ENCODE measurements at places on chromosomes 4 and X.

DNA sequence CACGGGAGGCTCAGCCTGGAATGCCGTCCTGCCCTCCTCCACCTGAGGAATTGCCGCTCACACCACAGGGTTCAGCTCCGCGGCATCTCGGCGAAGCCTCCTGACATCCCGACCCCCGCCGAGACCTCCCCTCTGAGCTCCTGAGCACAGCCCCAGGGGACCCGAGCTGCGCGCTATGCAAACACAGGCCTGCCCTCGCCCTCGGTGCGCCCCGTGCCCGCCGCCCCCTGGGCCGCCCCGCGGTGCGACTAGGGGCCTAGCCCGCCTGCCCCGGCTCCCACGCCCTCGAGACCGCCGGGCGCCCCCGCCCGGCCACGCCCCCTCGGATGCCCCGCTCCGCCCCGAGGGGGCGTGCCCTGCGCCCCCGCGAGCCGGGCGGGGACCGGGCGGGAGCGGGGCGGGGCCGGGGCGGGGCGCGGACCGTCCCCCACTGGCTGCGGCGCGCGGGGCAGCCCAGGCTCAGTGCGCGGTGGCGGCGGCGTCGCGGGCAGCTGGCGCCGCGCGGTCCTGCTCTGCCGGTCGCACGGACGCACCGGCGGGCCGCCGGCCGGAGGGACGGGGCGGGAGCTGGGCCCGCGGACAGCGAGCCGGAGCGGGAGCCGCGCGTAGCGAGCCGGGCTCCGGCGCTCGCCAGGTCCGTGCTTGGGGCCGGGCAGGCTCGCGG, at the start of gene FGFR3:
TSS of gene FGFR3 (plus strand) at position 462 of the 664 bp plus-strand sequence. CDS start 642 bp downstream, outside the sequence.
- DNase-seq, result no peak

- no peak for DNase-seq
These were observed 156.4 kb downstream of the TSPAN5 start for GRCh38 chr4:98502031-98502430.

DNA sequence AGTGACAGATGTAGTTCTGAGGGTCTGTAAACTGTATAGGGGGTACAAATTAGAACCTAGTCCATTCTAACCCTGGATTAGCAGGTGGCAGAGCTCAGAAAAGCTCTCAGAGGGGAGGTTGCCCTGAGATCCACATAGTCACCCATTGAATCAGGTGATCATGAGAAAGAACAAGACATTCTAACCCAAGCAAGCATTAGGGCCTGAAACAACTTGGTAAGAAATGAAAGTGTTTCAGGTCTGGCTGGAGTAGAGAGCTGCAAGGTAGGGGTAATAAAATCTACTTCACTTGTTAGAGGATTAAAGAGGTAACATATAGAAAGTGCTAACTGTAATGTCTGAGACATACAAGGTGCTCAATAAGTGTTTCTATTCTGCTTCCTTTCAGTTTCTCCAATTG, 8.8 kb upstream of the BMP2K start:
- DNase-seq, result no peak

- no peak for DNase-seq
These were observed 11.3 kb downstream of the FAM241A start for GRCh38 chr4:112156553-112156952.

DNA sequence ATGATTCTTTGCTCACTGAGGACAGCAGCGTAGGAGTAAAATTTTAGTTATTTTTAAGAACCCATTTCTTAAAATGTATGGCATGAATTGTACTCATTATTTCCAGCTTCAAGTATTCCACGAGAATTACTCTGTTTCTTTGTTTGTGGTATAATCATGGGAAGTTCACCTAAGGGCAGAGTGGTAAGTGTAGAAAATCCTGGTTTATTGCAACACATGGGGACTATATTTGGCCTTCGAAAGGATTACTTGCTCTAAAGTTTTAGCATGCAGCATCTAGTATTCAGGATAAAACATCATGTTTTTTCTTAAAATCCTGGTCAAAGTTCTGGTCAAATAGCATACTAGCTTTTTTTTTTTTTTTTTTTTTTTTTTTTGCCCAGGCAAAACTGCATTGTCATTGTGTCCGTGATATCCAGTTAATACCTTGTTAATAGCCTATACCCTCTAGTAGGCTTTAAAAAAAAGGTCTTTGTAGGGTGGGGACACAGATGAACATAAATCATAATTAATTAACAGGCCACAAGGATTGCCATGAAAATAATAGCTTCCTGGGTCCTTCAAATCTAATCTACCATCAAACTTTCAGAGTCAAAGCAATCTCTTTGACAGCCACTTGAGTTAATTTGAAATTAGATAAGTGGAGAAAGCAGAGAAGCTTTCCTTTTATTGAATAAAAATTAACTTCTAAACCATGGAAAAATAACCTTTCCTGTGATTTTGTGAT, 44.6 kb upstream of the VEGFC start:
- no peak for DNase-seq

GRCh38 chrX:130171446-130172126, at the start of gene RAB33A:
Gene RAB33A (plus strand): TSS chrX:130171962. CDS start chrX:130172063, 101 bp downstream.
- no peak for DNase-seq

GRCh38 chrX:39324233-39324930, 523.1 kb downstream of the MID1IP1 start:
- DNase-seq, result no peak

- DNase-seq, result no peak
These were observed 141.3 kb upstream of the FTHL17 start for GRCh38 chrX:31212856-31213748.

DNA sequence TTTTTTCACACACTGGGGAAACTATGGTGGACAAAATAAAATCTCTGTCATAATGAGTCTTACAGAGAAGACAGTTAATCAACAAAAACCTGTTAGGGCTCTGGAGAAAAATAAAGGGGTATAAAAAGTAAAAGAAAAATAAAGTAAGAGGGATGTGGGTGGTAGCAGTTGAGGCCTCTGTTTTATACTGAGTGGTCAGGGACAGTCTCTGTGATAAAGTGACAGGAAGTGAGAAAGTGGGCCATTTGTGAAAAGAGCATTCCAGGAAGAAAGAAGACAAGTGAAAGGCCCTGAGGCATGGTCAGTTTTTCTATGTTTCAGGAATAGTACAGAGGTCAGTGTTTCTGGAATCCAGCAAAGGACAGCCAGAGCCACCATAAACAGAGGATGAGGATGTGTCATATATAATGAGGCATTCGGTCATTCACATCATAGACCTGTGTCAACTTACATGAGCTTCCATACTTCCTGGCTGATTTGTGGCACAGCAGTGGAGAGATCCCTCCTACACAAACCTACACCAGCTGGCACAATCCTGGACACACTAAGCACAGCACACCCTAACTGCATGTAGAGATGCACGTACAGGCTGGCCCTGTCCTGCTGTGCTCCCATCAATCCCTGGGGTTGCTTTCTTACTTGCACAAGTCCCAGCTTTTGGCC, 64.4 kb upstream of the NAP1L5 start:
- no peak for DNase-seq

GRCh38 chr4:66964467-66964866, 580.8 kb downstream of the CENPC start:
- no peak for DNase-seq

- DNase-seq, result peak; percentile 40
These were observed 14.7 kb downstream of the NDP start for GRCh38 chrX:43958529-43958928.

GRCh38 chr4:13548059-13548983, 4.0 kb upstream of the NKX3-2 start:
- no peak for DNase-seq

- DNase-seq, result no peak
These were observed 78.6 kb downstream of the CLCN5 start for GRCh38 chrX:50000937-50001542.

DNA sequence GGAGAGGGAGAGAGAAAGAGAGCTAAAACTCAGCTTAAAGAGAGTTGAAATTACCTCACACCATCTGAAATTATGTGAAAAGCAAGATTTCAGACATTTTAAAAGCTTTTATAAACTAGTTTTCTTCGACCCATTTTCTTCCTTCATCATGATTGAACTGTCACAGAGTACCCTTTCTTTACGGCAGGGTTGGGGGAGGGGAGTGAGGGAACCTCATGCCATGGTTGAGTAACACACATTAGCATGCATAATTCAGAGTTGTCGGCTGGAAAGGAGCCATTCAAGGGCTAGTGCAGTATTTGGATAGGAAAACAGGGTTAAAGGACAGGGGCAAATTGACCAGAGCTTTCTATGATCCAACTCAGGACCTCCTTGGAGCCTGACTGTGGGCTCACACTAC, 46.2 kb downstream of the PCDH19 start:
- no peak for DNase-seq

GRCh38 chr4:152900395-152900794, 35.7 kb upstream of the FHDC1 start:
- DNase-seq, result no peak

- DNase-seq, result no peak
These were observed 103.3 kb downstream of the DCLK2 start for GRCh38 chr4:150181536-150181935.

DNA sequence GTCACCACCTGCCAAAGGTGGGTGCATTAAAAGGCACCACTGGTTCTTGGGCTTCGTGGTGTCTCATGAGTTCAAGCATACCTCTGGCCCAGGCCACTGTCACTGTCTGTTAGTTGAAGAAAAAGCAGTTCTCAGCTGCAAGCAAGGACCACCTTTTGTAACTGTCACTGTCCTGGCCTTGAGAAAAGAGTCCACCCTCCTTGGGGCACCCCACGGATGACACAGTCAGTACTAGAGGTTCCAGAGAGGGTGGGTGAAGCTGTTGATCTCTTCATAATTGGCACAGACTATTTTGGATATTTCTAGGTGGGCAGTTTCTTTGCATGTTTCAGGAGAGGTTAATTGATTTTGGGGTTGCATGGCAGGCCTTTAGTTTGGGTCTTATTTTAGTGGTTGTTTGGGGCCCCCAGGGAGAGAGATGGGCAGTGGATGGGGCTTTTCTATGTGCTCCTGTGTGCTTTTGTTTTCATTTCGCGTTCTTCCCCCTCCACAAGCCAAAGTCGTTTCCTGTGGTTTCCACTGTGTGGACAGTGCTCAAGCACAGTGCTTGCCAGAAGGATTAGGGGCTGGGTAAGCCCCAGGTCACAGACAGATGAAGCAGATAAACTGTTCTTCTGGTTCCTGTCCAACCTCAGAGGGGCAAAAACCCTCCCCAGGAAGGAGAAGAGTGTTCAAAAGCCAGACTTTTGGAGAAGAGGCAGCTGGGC, 156.2 kb upstream of the PPP1R2C start:
- DNase-seq, result peak; percentile 58

DNA sequence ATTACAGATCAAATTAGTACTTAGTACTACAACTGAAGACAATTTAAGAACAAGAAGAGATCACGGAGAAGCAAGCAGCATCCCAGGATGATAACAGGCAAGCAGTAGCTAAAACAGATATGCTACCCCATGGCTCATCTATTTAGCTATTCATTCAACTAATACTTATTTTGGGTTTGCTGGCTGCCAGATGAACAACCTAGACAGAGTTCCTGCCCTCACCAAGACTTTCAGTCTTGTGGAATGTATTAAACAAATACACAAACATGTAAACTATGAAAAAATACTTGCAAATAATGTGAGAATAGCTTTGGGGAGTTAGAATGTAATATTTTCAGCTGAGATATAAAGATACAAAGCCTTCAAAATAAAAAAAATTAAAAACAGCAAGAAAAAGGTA, 2.4 kb upstream of the CORIN start:
- no peak for DNase-seq

GRCh38 chr4:48071191-48071590, 54.6 kb downstream of the NIPAL1 start:
- no peak for DNase-seq

DNA sequence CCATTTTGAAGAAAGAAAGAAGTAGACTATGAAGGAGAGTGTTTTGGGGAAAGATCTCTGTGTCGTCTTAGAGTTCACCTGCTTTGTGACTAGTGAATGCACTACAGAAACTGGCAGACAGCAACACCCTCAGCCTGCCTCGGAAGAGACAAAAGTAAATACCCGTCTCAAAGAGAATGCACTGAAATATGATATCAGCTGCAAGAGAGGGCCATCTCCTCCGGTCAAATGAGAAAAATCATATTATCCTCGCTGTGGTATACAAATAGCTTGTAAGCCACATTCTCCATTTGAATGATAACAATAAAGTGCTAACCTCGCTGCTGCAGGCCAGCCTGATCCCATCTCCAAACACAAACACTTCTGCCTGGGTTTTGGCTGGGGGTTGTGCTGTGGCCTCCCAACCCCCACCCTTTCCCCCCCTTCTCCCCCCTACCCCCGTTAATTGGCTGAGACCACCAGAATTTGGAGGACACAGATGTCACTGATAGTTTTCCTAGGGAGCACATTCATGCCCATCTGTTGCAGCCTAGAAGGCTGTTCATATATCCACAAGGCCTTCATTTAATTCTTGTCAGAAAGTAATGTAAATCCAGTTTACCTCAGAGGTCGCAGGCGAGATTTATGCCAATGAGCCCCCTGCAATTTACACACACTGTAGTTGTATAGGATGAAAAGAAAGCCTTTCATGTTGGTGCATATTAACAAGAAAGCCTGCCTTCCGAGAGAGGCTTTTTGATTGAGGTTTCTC, 46.3 kb downstream of the ALPK1 start:
- no peak for DNase-seq

DNA sequence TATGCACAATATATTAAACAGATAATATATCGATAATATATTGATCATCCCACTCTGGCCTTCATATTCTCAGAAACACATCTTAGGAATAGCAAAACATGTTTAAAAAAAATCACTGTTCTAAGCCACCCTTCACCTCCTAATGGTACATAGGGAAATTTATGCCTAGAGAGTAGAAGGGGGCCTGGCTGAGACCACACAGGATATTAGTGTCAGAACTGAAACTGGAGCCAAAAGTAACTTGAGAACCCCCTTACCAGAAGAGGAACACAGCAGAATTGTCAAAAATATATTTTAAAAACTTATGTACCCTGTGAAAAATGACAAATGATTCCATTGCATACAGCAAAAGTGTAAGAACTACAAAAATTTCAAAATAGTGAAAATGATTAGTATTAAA, 173.1 kb downstream of the VSIG4 start:
- DNase-seq, result no peak

- DNase-seq, result no peak
These were observed 222.1 kb upstream of the TAPT1 start for GRCh38 chr4:16448241-16448840.

- DNase-seq, result no peak
These were observed 168.8 kb upstream of the PDE5A start for GRCh38 chr4:119797238-119797894.

- DNase-seq, result no peak
These were observed 217.3 kb downstream of the DKK2 start for GRCh38 chr4:106818764-106819163.

DNA sequence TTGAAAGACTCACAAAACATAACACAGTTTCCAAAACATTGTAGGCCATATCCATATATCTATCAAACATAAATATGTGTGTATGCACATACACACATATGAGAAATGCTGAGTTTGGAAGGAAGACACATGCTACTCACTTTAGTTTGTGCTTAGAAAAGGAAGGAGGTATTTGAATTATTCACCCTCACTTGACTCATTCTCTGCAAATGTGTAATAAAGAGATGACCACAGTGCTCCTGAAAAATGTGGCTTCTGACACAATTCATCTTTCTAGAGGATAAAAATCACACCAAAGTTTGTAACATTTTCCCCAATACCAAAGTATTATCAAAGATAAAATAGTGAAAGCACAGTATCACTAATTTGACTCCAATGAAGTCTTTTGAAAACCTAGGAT, 950.1 kb downstream of the FAT4 start:
- DNase-seq, result no peak

- no peak for DNase-seq
These were observed 296.5 kb downstream of the PPP3CA start for GRCh38 chr4:101050837-101051205.

GRCh38 chr4:76003035-76003434, 4.3 kb downstream of the CXCL9 start:
- no peak for DNase-seq

Measured in OCI-LY7 (cell line).